ENCODE measurements at places on chromosomes 7 and 10.

DNA sequence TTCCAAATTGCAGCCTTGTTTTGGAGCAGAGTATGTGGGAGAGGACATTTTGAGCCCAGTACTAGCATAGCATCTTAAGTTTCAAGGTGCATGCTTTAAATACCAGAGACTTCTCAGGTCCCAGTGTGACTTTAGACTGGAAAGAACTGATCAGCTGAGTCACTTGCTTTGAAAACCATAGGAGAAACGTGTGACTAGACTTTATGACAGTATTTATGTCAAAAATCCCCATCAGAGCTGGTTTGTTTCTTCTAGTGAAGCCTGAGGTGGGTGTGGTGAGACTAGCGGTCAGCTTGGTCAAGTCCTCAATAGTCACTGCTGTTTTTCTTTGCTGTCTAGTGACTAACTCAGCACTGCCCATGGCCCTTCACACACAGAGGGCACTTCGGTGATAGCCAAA is 724.2 kb downstream of the GATA3 start:
- DNase-seq: no peak

DNA sequence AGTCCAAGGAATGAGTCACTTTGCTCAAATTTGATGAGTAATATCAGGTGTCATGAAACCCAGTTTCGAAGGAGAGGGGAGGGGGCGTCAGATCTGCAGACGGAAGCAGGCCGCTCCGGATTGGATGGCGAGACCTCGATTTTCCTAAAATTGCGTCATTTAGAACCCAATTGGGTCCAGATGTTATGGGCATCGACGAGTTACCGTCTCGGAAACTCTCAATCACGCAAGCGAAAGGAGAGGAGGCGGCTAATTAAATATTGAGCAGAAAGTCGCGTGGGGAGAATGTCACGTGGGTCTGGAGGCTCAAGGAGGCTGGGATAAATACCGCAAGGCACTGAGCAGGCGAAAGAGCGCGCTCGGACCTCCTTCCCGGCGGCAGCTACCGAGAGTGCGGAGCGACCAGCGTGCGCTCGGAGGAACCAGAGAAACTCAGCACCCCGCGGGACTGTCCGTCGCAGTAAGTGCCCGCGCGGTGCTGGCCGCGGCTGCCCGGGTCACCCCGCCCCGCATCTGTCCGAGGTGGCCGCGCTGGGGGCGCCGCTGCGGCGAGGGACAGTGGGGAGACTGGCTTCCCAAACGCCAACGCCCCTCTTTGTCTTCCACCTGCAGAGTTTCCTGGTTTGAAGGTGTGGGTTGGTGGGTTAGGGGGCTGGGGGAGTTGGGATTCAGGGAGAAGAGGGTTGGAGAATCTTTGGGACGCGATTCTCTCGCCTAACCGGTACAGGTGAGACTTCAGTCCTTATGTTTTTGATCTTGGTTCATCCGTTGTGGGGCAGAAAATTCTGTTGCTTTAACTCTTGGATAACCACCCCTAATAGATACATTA is at the start of gene TAC1:
TAC1 (plus strand) TSS at position 351 of the 829 bp plus-strand sequence. CDS start 527 bp downstream, outside the sequence.
- DNase-seq: no peak

DNA sequence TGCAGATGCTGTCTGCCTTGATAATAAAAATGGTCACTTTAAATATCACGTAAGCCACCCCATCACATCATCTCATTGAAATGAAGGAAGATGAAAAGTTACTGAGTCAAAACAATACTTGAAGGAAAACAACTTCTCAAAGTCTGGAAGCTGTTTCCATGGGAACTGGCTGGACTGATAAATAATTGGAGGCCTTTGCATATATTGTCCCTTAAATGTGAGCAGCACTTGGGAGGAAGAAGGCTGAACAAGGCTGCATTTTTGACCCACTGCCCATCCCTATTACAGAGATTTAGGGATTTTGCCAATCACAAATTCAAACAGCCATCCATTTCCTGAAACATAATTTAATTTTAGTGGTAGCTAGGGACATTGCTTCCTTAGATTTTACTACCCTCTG is 18.2 kb upstream of the MAGI2 start:
- no peak for DNase-seq

- no peak for DNase-seq
These were observed 134.1 kb downstream of the CCNY start for GRCh38 chr10:35470248-35470924.

DNA sequence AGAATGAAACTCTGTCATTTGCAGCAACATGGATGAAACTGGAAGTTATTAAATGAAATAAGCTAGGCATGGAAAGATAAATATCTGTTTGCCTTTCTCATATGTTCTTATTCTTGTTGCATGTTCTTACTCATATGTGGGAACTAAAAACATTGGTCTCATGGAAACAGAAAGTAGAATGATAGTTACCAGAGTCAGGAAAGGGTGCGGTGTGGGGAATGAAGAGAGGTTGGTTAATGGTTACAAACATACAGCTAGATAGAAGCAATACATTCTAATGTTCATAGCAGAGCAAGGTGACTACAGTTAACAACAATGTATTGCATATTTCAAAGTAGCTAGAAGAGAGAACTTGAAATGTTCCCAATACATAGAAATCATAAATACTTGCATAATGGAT is 105.1 kb downstream of the FAM107B start:
- no peak for DNase-seq

- no peak for DNase-seq
These were observed 43.3 kb downstream of the SGCE start for GRCh38 chr7:94612661-94613060.
